ENCODE measurements at places on chromosomes 7 and 10.
A peak's percentile ranks its signal among the peaks of the same experiment; 100 is the strongest.

DNA sequence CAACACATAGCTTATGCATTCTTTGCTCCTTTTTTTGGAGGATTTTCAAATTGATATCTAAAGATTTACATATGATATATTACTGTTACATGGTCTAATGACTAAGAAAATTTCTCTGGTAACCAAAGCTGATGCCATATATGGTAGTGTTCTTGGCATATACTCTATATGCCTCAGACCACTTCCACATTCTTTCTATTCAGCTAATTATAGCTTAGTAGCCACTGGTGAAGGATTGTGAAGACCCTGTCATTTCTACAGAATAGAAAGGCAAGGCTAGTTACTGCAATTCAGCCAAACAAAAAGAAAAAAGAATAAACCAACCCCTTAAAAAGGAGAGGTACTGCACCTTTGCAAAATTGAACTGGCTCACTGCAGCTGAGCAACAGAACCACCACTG lies 3.7 kb downstream of the PURB start:
- no peak for DNase-seq

DNA sequence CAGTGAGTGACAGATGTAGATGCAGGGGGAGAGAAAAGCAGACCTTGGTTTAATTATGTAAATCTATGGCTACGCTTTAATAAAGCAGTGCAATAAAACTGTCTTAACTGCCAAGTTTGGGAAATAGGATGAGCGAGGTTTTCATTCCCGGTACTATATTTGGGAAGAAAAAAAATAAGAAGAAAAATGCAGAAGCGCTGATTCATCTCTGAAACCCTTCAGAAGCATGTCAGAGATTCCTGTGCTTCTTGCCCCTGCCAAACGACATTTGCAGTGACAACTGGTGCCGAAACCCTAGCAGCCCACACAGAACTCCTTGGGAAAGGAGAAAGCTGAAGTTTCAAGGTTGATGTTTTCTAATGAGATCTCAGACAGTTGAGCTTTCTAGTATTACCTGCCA lies 380.7 kb downstream of the REEP3 start:
- DNase-seq: no peak

- DNase-seq: no peak
Observed at GRCh38 chr7:33829536-33829935, 75.8 kb upstream of the BMPER start.

- DNase-seq: no peak
Observed at GRCh38 chr7:81053623-81054022, 134.8 kb upstream of the SEMA3C start.

- DNase-seq: no peak
Observed at GRCh38 chr10:74995806-74996205, 115.7 kb upstream of the SAMD8 start.

DNA sequence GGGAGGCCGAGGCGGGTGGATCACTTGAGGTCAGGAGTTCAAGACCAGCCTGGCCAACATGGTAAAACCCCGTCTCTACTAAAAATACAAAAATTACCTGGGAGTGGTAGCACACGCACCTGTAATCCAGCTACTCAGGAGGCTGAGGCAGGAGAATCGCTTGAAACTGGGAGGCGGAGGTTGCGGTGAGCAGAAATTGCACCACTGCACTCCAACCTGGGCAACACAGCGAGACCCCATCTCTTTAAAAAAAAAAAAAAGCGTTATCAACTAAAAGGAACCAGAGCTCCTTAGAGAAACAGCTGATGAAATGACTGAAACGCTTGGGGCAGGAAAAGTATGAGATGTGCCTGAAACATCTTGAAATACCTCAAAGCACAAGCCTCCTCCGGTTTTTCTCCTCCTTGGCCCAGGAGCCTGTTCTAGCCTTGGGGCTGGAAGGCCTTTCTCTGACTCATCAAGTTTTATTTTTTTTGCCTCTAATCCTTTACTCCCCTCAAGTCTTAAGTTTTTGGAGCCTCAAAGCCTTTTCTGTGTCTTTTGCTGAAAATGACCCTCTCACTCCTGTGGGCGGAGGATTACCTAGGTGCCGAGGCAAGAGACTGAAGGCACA lies 2.6 kb upstream of the METTL27 start:
- no peak for DNase-seq

DNA sequence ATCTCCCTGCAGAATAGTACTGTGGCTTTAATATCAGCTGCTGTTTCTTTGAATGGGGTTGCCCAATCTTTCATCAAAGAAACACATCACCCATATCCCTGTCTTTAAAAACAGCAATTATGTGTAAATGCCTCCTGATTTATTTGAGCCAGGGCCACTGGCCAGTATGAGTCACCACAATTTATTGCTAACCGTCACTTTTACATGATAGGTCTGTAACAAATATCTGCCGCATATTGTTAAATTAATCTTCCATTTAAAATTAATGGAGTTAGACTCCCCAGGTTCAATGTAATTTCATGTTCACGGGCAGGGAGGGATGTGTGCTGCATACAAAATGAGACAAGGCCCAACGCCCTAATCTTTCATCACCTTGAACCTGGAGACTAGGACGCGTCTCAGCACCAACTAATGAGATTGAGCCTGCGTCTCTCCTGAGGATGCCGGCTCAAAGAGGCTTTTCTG lies 673.4 kb downstream of the AUTS2 start:
- no peak for DNase-seq

DNA sequence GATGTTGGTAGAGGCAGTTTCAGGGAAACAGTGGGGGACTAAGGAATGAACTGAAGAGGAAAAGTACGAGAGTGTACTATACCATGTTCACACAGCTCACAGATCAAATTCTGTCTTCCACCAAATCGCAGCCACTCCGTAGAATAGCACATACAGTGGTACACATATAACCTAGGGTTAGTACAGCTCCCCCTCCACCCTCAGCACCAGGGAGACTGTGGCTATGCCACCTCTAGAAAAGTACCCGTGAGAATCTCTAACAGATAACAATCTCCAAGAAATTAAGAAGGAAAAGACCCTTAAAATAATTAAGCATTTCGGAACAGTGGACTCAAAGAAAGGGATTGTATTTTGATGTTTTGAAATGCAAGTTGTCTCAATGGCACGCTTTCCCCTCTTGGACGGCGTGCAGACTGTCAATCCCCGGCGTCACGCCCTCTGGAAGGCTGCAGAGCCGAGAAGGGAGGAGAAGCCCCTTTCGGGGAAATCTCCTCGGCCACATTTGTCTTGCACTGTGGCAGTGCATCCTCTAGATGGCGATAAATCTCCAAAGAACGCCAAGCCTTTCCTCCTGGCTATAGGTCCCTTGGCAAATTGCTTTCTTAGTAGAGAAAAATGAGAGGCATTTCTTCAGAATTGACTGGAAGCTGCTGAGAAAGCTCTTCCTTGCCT lies 345.0 kb downstream of the REEP3 start:
- peak; percentile 12 for DNase-seq

DNA sequence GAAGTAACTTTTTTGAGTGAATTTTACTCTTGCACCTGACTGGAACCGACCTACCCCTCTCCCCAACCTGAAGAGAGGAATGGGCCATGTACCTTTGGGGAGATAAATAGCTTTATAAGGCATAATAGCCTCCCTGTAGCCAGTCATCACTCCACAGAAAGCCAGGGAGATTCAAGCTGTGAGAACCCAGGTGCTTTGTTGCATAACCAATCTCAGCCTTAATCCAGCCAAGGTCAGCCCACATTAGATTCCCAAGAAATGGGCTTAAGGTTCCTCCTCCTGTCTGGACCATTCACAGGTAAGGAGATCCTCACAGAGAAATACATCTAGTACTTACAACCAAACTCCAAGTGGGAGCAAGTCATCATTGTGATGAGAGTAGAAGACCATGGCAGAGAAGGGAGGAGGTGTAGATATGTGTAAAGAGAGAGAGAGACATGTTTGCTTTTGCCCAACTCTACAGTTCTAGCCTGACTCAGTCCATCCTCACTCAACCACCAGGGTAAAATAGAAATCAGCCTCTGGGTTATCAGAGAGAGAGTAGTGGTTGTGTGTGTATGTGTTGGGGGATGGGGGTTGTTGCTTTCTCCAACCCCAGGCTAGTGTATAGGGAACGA lies 23.6 kb downstream of the SKIDA1 start:
- no peak for DNase-seq

GRCh38 chr10:131925011-131925649 lies 24.3 kb downstream of the PPP2R2D start:
- DNase-seq: no peak

DNA sequence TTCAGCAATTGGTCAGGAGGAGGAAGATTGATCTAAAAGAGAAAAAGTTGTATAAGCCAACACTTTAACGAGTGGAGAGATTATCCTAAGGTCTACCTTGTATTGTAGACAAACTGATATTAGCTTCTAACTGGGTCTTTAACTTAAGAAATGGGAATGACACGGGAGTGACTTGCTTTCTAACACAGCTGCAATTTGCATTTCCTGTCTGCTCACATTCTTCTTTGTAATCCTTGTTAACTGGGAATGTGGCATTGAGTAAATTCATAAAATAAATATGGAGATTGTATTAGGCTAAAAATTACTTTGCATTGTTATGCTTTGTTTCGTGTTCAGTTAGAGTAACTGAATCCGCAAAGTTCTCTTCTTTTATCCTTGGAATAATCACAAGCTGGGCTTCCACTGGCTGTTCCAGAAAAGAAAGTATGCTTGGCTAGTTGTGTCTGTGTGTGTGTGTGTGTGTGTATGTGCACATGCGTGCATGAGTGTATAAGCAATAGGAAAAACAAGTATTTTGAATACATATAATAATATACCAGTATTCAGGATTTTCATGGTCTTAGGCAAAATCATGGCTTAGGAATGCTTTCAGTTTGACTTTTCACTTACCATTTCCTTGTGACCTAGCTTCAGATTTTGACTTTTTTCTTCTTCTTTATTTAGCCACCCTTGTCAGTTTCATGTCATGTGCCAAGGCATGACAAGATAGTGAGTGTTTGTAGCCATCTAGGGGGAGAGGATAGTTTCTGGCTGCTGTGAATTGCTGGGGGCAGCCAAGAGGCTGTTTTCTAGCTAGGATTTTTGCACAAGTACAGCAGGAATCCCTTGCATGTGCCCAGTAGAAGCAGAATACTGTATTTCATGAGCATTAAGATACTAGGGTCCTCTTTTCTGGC lies 54.5 kb upstream of the FZD8 start:
- no peak for DNase-seq

- DNase-seq: peak; percentile 46
Observed at GRCh38 chr10:103069453-103070331, 123.4 kb downstream of the NT5C2 start.

GRCh38 chr7:7761974-7762779 lies 43.8 kb upstream of the RPA3 start:
- DNase-seq: no peak

DNA sequence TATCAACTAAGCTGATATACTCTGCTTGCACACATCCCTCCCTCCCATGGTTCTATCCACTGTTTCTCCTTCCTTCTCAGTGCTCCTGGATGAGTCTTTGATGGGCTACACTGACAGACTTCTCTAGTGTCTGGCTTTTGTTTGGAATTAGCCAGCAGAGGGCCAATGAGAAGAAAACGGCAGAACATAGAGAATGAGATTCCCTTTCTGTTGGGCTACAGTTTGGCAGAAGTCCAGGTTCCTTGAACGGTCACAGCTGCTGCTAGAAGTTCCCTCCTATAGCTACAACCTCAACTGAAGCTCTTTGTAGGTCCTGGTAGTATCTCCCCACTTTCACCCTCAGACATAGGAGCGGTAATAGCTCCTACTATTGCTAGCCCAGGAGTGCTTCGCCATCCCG lies 251.1 kb upstream of the LRRN3 start:
- no peak for DNase-seq

DNA sequence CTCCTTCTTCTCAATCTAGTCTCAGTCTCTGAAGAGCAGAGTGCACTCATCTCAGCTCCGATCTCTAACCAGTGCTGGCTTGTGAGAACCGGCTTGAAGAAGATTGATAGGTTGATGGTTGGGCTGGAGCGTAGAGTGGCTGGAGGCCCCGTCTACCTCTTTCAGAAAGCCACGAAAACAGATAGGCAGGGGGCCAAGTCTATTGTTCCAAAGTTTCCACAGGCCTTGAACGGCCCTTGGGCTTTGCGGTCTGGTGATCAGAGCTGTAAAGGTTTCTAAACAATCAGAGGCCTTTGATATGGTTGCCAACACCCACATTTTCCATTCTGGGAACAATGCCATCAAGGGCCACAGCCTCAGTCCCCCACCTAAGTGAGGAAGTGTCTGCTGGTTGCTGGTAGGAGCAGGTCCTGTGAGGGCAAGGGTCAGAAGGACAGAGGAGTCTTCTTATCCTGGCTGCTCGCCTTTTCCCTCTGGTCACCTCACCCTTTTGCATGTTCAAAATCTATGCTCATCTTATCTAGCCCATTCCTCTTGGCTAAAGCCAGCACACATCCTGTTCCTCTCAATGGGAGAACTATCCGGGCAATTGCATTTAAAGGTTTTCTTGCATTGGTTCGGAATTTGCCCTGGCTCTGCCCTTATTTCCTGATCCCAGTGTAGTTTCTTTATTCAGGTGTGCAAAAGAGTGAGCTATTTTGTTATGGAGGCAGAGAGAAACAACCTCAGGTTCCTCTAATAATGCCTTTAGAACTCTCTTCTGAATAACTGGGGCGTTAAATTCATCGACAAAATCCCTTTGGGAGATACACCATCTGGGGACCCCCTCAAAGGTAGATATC lies 70.3 kb upstream of the KMT2E start:
- peak; percentile 44 for DNase-seq

DNA sequence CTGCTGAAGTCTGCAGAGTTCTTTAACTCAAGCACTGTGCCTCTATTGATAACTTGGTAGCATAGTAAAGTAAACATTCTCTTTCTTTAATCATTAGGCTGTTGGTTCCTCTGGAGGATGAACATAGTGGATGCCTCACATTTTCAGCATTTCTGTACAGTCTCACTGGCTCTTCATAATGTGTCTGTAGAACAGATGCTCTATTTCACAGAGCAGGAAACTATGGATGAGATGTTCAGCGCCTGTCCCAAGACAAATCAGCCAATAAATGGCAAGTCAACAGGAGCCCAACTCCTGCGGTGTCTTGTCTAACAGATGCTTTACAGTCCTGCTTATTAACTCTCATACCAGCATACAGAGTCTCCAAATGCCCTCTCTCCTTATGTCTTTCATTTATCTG lies 36.5 kb downstream of the NRBF2 start:
- no peak for DNase-seq

DNA sequence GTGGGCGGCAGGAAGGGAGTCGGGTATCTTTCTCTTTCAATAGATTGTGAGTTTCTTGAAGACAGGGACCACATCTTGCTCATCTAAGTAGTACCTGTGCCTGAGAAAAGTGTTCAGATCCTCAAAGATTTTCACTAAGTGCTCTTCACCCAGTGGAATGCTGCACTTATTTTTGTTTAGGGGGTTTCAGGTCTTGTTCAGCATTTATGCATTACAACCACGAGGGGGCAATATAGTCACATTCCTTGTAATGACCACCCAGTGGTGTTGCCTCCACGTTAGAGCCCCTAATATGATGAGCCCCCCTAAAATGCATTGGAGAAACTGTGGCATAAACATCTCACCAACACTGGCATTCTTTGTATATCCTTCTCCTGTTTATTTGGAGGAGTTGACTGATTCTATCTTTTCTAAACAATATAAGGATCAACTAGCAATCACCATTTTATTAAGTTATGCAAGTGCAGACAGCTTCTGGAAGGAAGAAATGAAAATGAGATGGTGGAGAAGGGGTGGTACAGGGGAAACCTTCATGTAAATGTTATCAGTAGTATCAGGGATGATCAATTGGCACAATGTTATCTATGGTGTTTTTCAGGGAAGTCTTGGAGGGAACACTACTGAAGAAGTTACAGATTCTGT lies 3.1 kb upstream of the PAPSS2 start:
- no peak for DNase-seq

Measured in activated effector memory CD4-positive, alpha-beta T cell treated with Interleukin-2 at 50 U/mL for 16 hours (primary cell).